Lower lobe of right lung (tissue), 2 donors: ENCODE measurements at places on chromosomes 4 and X. TPM values are rescaled to one million over a fixed set of nuclear protein-coding genes. Genes with fewer than 3 reads are reported as not detected.

GRCh38 chrX:151099001-151099400 is 77.4 kb upstream of the GPR50 start:
- DNase-seq = no peak
- no peaks in the 10 kb centered on the region for H3K36me3 ChIP-seq
- no peak overlapping the region for H3K27ac ChIP-seq
- H3K4me3 ChIP-seq = no peak overlapping the region
- H3K27me3 ChIP-seq = no peaks in the 10 kb centered on the region

DNA sequence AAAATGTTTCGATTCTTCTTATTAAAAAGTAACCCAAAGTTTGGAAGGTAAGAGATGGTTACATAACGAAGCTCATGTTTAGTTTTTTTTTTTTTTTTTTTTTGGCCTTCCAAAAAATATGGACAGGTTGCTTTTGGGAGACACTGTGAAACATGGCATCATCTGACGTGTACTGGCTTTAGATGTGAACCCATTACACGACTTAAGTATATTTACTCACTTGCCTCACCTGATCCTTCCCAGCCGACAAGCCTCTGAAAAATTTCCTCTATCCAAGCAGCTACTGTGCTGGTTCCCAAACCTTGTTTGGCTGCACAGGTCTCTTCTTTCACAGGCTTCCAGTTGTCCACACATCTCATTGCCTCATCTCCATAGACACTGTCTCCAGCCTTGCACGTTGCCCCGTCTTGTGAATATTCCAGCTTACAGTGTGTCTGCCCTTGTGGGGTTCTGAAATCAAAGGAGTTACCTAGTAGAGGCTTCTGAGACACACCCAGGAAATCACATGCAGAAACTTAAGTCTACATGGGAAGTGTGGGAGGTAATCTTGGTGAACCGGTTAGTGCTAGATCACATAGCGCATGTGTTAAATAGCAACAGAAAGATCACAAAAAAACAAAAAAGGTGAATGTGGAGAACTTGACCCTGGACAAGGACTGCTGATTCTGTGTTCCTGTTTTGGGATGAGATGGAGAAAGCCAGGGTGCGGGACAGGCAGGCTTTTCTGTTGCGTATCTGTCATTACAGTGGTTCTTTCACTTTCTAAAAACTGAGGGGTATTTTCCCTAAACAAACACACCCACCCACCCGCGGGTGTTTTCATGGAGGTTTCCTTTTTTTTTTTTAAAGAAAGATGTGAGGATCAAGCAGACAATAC is 328.6 kb downstream of the ARHGAP10 start:
- H3K4me1 ChIP-seq = peaks cover 11% of the 10 kb centered on the region
- peaks cover 13% of the 10 kb centered on the region for H3K36me3 ChIP-seq

DNA sequence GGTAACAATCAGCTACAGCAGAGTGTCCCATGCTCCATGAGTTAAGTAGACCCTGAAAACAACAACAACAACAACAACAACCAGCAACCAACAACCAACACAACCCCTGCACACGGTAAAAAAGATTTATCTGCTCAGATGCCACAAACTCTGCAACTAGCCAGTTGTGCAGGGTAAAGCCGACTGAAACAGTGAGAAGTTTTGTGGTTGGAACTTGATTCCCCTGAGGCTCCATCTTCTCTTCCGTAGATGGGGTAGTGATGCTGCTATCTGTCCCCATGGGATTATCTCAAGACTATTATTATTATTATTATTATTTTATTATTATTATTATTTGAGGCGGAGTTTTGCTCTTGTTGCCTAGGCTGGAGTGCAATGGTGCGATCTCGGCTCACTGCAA is 50.6 kb upstream of the RAPGEF2 start:
- no peaks in the 10 kb centered on the region for H3K36me3 ChIP-seq
- H3K27ac ChIP-seq = no peak overlapping the region
- H3K27me3 ChIP-seq = no peaks in the 10 kb centered on the region
- H3K4me3 ChIP-seq = no peak overlapping the region
- DNase-seq = no peak
- H3K4me1 ChIP-seq = peaks cover 4% of the 10 kb centered on the region

- H3K36me3 ChIP-seq = no peaks in the 10 kb centered on the region
- no peak overlapping the region for H3K4me3 ChIP-seq
- H3K27me3 ChIP-seq = no peaks in the 10 kb centered on the region
- no peak for DNase-seq
Observed at GRCh38 chr4:142083264-142083663, 446.9 kb downstream of the IL15 start.

- peaks cover 9% of the 10 kb centered on the region for H3K4me1 ChIP-seq
- no peaks in the 10 kb centered on the region for H3K36me3 ChIP-seq
- no peak for DNase-seq
- no peak overlapping the region for H3K4me3 ChIP-seq
- H3K27ac ChIP-seq = no peak overlapping the region
Observed at GRCh38 chr4:80010316-80010715, 62.7 kb downstream of the ANTXR2 start.

The RNF212 gene
- 6.8 TPM for total RNA-seq

DNA sequence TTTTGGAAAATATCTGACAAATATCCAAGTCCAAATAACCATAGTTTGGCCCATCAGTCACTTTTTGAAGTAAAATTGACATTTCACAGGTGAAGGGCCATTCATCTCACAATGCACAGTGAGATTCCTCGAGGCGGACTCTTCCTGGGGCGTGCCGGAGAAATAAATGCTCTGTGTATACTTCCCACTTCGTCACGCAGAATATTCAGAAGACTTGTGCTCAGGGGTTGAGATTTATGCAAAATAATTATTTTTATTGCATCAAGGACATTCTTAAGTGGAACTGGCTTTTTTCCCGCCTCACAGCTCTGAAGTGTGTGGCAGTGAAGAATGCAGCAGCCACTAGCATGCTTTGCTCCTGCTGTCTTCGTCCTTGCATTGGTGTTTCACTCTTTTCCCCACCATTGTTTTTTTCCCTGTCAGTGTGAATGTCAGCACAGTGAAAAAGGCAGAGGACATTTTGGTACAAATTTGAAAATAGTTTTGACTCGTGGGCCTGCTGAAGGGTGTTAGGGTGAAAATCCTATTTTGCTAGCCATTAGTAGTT is 70.6 kb downstream of the FAM193A start:
- H3K36me3 ChIP-seq = peaks cover 5% of the 10 kb centered on the region
- peaks cover 16% of the 10 kb centered on the region for H3K4me1 ChIP-seq
- H3K4me3 ChIP-seq = no peak overlapping the region
- no peaks in the 10 kb centered on the region for H3K27me3 ChIP-seq
- no peak for DNase-seq
- no peak overlapping the region for H3K27ac ChIP-seq

- H3K27me3 ChIP-seq = no peaks in the 10 kb centered on the region
- no peak overlapping the region for H3K27ac ChIP-seq
- H3K4me3 ChIP-seq = no peak overlapping the region
- DNase-seq = no peak
Observed at GRCh38 chr4:91064157-91064853, 937.1 kb downstream of the CCSER1 start.

The CLTRN gene
- total RNA-seq = 0.38 TPM

GRCh38 chrX:856566-857290 is 226.1 kb downstream of the SHOX start:
- no peaks in the 10 kb centered on the region for H3K36me3 ChIP-seq
- DNase-seq = no peak
- no peak overlapping the region for H3K27ac ChIP-seq
- no peaks in the 10 kb centered on the region for H3K4me1 ChIP-seq
- H3K4me3 ChIP-seq = no peak overlapping the region

The TNMD gene
- not detected for total RNA-seq

DNA sequence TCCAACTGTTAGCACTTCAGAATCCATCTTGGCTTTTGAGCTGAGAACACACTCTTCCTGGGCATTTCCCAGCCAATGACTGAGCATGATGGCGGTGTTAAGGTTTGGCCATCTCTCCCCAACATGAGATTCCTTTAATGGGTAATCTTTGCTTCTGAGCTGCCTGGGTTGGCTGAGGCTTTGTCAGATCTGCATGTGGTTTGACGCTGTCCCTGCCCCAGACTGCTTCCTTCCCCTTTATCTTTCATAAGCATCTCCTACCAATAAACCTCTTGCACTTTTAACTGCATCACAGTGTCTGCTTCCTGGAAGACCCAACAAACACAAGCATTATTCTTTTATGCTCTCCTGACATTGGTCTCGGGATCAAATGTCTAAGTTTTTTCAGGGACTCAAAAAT is 31.5 kb upstream of the DIPK2B start:
- no peaks in the 10 kb centered on the region for H3K27me3 ChIP-seq
- no peaks in the 10 kb centered on the region for H3K4me1 ChIP-seq
- H3K36me3 ChIP-seq = no peaks in the 10 kb centered on the region
- no peak overlapping the region for H3K4me3 ChIP-seq
- no peak overlapping the region for H3K27ac ChIP-seq

- H3K4me3 ChIP-seq = no peak overlapping the region
- no peak for DNase-seq
- H3K27ac ChIP-seq = no peak overlapping the region
- no peaks in the 10 kb centered on the region for H3K27me3 ChIP-seq
- H3K4me1 ChIP-seq = no peaks in the 10 kb centered on the region
- no peaks in the 10 kb centered on the region for H3K36me3 ChIP-seq
Observed at GRCh38 chr4:183437452-183437851, 7.0 kb upstream of the CDKN2AIP start.

The LPAR4 gene
- total RNA-seq = 0.18 TPM

DNA sequence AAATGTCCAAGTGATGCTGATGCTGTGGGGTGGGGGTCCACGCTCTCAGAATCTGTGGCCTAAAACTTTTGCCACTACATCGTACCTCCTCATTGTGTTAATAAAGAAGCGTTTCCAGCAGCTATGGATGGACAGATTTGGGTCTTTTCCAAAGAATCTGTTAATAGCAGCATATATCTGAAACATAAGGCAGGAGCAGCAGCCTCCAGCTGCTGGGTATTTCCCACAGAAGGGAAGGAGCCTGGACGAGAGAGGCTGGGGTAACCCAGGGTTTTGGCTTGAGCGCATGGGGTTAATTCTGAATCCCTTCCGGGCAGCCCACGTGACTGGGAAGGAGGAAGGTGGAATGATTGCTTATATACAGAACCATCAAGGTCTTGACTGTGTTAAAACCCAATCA is 332.4 kb downstream of the BCOR start:
- no peak overlapping the region for H3K4me3 ChIP-seq
- H3K36me3 ChIP-seq = no peaks in the 10 kb centered on the region
- DNase-seq = no peak
- H3K27ac ChIP-seq = no peak overlapping the region
- peaks cover 3% of the 10 kb centered on the region for H3K4me1 ChIP-seq

The TRPC5OS gene
- not detected for total RNA-seq

The DMP1 gene
- total RNA-seq = not detected

The HSFX3 gene
- not detected for total RNA-seq

DNA sequence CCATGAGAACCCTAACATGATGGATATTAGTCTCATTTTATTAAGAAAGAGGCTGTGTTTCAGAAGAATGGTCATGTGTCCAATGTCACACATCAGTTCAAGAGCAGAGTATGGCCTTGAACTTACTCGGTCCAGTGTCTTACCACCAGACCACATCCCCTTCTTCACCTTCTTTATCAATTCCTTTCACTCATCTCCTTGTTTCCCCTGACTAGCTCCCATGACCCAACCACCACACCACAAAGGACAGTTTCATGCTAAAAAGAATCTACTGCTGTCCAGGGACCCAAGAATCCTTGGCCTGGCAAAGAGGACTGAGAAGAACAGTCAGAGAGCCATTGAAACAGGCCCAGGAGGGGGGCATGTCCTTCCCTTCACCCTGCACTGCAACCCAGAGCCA is 33.6 kb upstream of the MSN start:
- no peak for DNase-seq
- no peak overlapping the region for H3K27ac ChIP-seq
- peaks cover 13% of the 10 kb centered on the region for H3K4me1 ChIP-seq
- no peaks in the 10 kb centered on the region for H3K27me3 ChIP-seq
- H3K36me3 ChIP-seq = no peaks in the 10 kb centered on the region

GRCh38 chrX:21438792-21439191 is 64.6 kb downstream of the CNKSR2 start:
- no peak overlapping the region for H3K4me3 ChIP-seq
- no peaks in the 10 kb centered on the region for H3K36me3 ChIP-seq
- no peak for DNase-seq
- no peaks in the 10 kb centered on the region for H3K4me1 ChIP-seq

DNA sequence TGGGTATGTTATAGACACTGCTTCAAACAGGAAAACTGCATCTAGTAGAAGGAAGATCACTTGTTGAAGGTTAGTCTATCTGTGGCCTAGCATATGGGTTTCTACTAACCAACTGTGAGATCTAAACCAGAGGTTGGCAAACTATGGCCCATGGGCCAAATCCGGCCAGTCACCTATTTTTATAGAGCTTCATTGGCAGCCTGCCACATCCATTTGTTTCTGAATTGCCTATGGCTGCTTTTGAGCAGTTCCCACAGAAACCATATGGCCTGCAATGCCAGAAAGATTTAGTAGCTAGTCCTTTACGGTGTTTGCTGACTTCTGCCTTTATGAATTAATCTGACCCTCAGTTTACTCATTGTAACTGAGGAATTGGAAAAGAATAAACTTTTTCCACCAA is 71.1 kb downstream of the MID1 start:
- no peaks in the 10 kb centered on the region for H3K36me3 ChIP-seq
- no peaks in the 10 kb centered on the region for H3K4me1 ChIP-seq
- no peak overlapping the region for H3K4me3 ChIP-seq
- H3K27me3 ChIP-seq = no peaks in the 10 kb centered on the region
- DNase-seq = no peak

- H3K27ac ChIP-seq = no peak overlapping the region
- no peaks in the 10 kb centered on the region for H3K36me3 ChIP-seq
- no peak overlapping the region for H3K4me3 ChIP-seq
- DNase-seq = no peak
Observed at GRCh38 chrX:65866146-65866545, 173.7 kb downstream of the VSIG4 start.

GRCh38 chr4:80185787-80186548 is 11.3 kb upstream of the PRDM8 start:
- peaks cover 42% of the 10 kb centered on the region for H3K4me1 ChIP-seq
- H3K4me3 ChIP-seq = peak overlapping the region; percentile 61
- no peak for DNase-seq
- H3K27ac ChIP-seq = no peak overlapping the region

DNA sequence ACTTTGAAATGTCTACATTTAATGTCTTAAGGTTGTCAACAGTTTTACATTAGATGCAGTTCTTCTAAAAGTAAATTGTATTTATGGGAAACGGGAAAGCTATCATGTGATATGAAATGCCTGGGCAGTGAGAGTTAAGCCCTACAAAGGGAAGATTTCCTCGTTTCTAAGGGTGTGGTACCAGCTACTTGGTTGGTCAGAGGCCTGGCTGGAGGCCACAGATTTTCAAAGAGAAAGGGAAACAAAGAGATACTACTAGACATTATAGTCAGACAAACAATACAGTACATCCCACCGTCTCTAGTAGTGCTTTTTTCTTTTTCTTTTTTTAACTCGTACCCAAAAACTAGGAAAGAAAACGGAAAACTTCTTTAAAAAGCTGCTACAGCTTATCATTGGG is 467.8 kb downstream of the PCDH7 start:
- no peak overlapping the region for H3K27ac ChIP-seq
- no peaks in the 10 kb centered on the region for H3K27me3 ChIP-seq
- DNase-seq = no peak
- H3K4me3 ChIP-seq = no peak overlapping the region
- no peaks in the 10 kb centered on the region for H3K4me1 ChIP-seq
